Stimulated activated CD8-positive, alpha-beta memory T cell treated with anti-CD3 and anti-CD28 coated beads, Interleukin-7, amount 100 ng/mL, for 1 hour (primary cell): ENCODE measurements at places on chromosomes 11 and 22.

- no peak for DNase-seq
These were observed 497.5 kb downstream of the TBC1D22A start for GRCh38 chr22:47259990-47260389.

- no peak for DNase-seq
These were observed 15.0 kb downstream of the AASDHPPT start for GRCh38 chr11:106092446-106092845.

DNA sequence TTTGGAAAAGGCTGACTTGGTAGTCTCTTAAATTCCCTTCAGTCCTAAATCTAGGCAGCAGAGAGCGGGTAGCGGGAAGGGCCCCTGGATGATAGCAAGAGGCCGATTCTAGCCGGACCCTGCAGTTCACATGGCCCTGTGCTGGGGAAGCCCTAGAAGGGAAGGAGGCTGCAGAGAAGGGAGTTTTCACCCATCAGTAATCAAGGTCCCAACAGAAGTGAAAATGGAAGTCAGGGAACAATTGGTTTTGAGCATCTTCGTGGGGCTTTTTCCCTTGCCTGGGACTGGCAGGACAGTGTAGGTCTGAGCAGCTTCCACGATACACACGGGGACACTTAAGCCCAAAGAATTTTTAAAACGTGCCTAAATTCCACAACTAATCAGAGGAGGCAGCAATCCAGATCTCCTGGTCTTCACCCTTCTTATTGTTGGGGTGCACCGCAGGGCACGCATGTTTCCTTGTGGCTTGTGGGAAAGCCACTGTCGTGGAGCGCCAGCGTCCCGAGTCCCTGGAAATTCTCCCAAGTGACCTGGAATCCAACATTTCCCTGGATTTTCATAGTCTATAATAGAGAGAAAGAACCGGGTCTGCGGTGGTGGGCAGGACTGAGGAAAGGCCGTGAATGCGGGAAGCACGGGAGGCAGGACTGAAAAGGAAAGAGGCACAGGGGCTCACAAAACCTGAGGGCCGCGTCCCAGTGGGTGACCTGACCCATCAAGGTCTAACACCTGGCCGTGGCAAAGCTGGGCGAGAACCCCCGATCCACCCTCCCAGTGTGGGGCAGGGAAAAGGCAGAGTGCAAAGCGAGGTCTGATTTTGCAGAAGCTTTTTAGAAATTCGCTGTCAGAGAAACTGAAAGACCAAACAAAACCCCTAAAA, 846 bp upstream of the OAF start:
- no peak for DNase-seq

- DNase-seq, result no peak
These were observed 150.2 kb downstream of the ARHGAP42 start for GRCh38 chr11:100837311-100837710.

DNA sequence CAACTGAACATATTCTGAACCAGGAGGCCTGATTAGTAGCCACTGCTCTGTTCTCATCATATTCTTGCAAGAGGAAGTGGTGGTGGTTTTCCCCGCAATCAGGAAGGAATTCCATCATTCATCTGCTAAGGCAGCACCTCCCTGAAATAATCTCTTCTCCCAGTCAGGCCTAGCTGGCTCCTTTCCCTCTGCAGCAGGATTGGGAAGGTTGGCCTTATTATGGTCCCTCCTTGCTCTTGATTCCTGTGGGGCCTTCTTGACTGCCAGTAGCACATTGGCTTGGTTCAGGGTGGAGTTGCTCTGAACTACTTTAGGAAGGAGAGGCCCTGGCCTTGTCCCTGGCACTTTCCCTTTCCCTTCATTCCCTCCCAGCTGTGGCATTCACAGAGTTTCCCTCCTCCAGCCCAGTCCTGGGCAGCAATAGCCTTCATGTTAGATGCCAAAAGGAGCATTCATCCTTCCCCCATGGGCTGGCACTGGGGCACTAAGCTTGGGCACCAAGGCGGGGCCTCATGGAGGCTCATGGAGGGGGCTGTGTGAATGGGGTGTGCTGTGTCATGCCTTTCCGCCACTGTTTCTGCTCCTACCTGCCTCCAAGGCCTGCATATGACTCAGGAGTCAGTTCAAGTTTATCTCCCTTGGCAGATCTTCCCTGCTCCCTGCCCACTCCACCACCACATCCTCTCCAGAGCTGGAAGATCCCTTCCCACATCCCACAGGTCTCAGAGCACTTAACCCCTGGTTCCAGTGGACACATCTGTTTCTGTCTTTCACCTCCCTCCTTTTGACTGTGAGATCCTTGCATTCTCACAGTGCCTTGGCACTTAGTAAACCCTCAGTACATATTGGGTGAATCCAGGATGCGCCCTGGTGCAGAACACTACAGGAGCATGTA, 27.6 kb upstream of the CD44 start:
- DNase-seq, result no peak

DNA sequence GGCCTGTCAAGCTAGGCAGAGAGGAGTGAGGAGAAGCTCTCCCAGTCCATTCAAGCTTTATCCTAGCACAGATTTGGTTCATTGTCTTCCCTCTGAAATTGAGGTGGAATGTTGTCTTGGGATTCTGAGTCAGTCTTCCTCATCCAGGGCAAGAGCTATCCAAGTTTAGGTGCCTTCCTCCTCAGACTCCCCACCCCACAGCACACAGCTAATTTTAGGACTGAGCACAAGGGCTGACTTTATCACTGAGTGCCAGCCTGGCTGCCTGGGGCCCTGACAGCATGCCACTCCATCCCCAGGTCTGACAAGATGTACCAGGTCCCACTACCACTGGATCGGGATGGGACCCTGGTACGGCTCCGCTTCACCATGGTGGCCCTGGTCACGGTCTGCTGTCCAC, 2.6 kb downstream of the PGAP2 start:
- no peak for DNase-seq

- no peak for DNase-seq
These were observed 279.9 kb downstream of the KIRREL3 start for GRCh38 chr11:126720539-126721235.
